ENCODE measurements at places on chromosomes 5 and 9.

- DNase-seq, result no peak
Measured at GRCh38 chr5:10936081-10936855, 175.2 kb upstream of the DAP start.

DNA sequence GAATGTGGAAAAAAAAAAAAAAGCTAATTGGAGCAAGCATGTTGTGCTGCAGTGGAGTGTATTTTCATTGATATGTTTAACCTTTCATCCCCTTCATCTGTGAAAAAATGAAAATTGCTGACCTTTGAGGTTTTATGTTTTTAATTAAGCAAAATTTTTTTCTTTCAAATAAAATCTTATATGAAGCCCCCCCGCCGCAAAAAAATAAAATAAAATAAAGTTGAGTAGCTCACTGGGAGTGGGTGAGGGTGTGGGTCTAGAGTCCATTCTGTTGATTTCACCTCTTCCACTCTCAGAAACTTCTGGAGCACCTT, 43.3 kb downstream of the TEK start:
- no peak for DNase-seq

- no peak for DNase-seq
Measured at GRCh38 chr5:92635001-92635461, 946.0 kb downstream of the NR2F1-AS1 start.

DNA sequence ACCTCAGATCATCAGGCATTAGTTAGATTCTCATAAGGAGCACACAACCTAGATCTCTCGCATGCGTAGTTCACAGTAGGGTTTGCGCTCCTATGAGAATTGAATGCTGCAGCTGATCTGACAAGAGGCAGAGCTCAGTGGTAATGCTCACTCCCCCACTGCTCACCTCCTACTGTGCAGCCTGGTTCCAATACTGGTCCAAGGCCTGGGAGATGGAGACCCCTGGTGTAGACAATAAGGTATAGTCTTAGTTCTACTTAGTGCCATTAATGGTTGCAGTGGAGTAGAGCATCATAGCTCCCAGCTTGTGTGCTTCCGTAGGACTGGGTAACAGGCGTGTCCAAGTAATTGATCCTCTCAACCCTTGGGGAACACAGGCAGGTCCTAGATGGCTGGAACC, 70.4 kb upstream of the ANKRD55 start:
- no peak for DNase-seq

DNA sequence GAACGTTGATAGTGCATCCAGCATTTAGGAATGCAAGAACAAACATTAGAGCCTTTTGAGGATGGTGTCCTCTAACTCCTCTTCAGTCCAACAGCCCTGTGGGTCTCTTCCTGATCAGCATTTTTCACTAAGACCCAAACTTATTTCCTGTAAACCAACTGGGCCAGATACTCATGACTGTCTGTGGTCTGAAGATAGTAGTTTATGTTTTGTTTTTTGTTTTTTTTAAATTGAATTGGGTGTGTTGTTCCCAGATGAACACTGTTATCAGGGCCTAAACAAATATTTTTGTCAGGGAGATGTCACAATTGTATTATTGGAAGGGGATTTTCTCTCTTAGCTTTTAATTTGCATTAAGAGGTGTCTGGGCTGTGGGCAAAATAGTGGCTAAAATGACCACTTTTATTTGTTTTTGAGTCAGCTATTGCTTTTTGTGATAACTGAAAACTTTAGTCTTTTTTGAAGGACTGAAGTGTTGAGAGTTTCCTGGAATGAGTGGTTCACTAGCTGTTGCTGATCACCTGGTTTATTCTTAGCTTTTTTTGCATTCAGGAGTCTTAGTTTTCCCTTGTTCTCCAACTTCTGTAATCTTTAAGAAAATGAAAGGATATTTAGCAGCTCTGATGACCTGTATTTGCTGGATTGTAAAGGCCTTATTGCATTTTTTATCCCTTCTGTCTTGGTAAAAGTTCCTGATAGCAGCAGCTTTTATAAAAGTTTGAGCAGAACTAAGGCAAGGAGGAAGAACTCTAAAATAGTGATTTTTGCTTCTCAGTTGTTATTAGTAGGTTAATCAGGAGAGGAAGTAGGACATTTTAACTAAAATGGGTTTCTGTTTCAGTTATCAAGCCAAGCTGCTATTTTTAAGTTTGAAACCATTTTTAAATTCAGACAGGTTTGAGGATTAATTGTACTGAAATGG, 5.5 kb downstream of the MAN2A1 start:
- DNase-seq, result no peak

- no peak for DNase-seq
Measured at GRCh38 chr9:131545786-131546335, 538 bp downstream of the PRRT1B start.

DNA sequence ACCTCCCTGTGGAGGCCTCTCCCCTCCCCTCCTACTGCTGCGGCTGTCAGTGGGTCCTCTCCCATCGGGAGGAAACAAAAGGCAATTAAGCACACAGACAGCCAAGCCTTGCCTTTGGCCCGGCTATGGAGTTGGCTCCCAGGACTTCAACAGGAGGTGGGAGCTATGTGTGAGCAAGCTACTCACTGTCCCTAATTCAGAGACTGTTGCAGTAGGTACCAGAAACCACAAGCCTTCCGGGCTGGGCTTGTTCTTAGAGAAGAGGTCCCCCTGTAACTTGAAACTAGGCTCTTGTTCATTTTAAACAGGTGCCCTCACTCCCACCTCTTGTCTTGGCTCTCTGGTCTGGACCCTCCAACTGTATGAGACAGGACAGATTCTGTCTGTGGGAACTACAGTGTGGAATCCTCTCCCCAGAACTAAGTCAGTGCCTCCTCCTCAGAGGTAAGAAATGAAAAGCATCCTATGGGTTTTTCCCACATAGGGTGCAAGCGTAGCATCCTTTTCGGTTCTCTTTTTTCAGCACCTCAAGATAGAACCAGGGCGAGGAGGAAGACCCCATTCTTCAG, 561.1 kb downstream of the EBF1 start:
- DNase-seq, result no peak

GRCh38 chr5:172490514-172491461, 36.5 kb upstream of the SH3PXD2B start:
- no peak for DNase-seq

- no peak for DNase-seq
Measured at GRCh38 chr9:112020680-112021596, 124.3 kb downstream of the UGCG start.

GRCh38 chr5:172605466-172605865, 35.6 kb upstream of the NEURL1B start:
- DNase-seq, result no peak

DNA sequence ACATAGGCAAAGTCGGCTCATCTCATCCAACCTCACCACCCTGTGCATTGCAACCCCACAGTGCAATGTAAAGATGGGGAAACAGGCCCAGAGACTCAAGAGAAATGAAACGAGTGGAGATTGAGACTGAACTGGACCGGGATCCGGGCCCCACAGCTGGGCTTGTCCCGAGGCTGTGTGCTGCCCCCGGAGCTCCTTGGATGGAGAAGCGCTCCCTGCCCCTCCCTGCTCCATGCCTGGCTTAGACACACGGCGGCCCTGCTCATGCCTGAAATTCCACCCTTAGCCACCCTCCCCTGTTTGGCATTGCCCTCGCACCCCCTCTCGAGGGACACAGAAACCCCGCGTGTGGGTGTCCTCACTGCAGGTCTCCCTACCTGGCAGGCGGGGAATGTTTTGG, 27.2 kb upstream of the FCN1 start:
- no peak for DNase-seq

GRCh38 chr9:134569626-134570025, 72.0 kb upstream of the COL5A1 start:
- DNase-seq, result no peak

- no peak for DNase-seq
Measured at GRCh38 chr9:80560976-80561375, 989.2 kb downstream of the TLE4 start.

GRCh38 chr9:27341545-27342294, 44.8 kb upstream of the EQTN start:
- DNase-seq, result no peak

DNA sequence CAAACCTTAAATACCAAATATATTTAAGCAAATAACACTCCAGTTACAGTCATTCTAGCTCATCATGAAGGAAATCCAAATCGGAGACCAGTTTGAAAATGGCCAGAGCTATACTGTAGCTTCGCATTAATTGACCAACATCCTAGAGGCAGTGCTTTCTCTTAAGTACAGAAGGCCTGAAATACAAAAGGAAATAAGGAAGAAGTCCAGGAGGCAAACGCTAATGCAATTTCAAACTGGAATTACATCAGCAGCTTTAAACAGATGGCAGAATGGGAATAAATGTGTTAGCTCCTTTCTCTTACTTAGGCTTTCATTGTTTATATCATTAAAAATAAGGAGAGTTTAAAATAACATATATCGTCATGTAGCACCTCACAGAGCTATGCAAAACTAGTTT, 197.0 kb downstream of the SEC61B start:
- no peak for DNase-seq

DNA sequence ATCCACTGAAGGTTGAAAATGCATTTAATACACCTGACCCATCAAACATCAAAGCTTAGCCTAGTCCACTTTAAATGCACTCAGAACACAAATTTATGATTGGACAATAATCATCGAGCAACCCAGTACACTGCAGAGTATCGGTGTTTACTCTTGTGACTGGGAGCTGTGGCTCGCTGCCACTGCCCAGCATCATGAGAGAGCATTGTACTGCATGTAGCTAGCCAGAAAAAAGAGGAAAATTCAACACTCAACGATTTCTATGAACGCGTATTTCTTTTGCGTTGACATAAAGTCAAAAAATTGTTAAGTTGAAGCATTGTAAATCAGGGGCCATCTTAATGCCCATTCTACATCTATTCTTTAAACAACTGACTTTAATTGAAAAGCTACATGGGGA, 95.1 kb upstream of the CD180 start:
- no peak for DNase-seq

GRCh38 chr5:159208514-159209437, 577 bp downstream of the RNF145 start:
- DNase-seq, result no peak

- DNase-seq, result no peak
Measured at GRCh38 chr9:12516031-12516430, 177.2 kb upstream of the TYRP1 start.

DNA sequence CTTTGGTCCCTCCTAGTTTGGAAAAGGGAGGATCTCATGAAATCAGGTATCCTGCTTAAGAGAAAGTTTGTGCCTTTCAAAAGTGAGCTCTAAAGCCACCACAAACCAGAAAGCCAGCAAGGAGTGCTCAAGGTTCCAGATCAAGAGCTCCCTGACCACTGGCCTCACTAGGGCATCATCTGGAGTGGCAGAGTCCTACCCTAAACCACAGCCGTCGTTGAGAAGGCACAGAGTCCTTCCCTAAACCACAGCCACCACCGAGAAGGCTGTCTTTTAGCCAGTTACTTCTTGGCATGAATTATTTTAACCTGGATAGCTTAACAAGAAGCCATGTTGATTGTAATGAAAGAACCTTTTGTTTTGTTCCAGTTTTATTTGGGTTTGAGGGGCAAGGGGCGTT, 102.9 kb downstream of the FRMD3 start:
- DNase-seq, result no peak
